Type B pancreatic cell (in vitro differentiated cells): ENCODE measurements at places on chromosomes 3 and 15.

- H3K27me3 ChIP-seq = no peaks in the 10 kb centered on the region
- no peak overlapping the region for H3K27ac ChIP-seq
- DNase-seq = no peak
- peaks cover 28% of the 10 kb centered on the region for H3K36me3 ChIP-seq
These were observed 26.3 kb downstream of the FAN1 start for GRCh38 chr15:30929982-30930381.

GRCh38 chr3:117556646-117557407 is 847.2 kb downstream of the TUSC7 start:
- H3K4me3 ChIP-seq = no peak overlapping the region
- H3K27me3 ChIP-seq = no peaks in the 10 kb centered on the region
- no peaks in the 10 kb centered on the region for H3K4me1 ChIP-seq
- no peak overlapping the region for H3K27ac ChIP-seq

DNA sequence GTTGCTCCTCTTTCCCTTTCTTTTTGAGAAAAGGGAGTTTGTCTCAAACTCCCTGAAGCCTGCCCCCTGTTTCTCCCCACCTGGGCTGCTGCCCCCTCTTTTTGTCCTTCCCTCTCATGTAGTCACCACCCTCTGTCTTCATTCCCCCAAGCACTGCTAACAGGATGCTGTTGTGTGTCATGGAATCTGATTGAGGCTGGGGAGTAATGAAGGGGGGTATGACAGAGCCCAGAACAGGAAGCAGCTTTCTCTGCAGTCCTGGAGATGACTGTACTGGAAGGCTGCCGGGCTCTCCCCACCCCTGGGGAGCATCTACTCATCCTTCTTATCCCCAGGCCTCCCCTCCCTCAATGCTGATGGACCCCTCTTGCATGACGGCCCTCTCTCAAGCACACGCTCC is 181.6 kb downstream of the ABHD5 start:
- no peak for DNase-seq
- H3K36me3 ChIP-seq = no peaks in the 10 kb centered on the region
- no peak overlapping the region for H3K4me3 ChIP-seq

- H3K36me3 ChIP-seq = no peaks in the 10 kb centered on the region
- DNase-seq = no peak
- no peak overlapping the region for H3K4me3 ChIP-seq
- no peaks in the 10 kb centered on the region for H3K4me1 ChIP-seq
- no peaks in the 10 kb centered on the region for H3K27me3 ChIP-seq
- no peak overlapping the region for H3K27ac ChIP-seq
These were observed 55.9 kb upstream of the MCTP2 start for GRCh38 chr15:94175420-94175819.

GRCh38 chr3:194313560-194314387 is 37.4 kb downstream of the CPN2 start:
- peaks cover 10% of the 10 kb centered on the region for H3K27me3 ChIP-seq
- peaks cover 14% of the 10 kb centered on the region for H3K36me3 ChIP-seq
- peak overlapping the region; percentile 88 for H3K4me3 ChIP-seq
- H3K4me1 ChIP-seq = peaks cover 50% of the 10 kb centered on the region

- peaks cover 10% of the 10 kb centered on the region for H3K27me3 ChIP-seq
- DNase-seq = no peak
- H3K4me3 ChIP-seq = peak overlapping the region; percentile 86
- H3K4me1 ChIP-seq = peaks cover 33% of the 10 kb centered on the region
- peak overlapping the region; percentile 40 for H3K27ac ChIP-seq
These were observed 1.5 kb upstream of the ARHGAP31 start for GRCh38 chr3:119292666-119293065.

DNA sequence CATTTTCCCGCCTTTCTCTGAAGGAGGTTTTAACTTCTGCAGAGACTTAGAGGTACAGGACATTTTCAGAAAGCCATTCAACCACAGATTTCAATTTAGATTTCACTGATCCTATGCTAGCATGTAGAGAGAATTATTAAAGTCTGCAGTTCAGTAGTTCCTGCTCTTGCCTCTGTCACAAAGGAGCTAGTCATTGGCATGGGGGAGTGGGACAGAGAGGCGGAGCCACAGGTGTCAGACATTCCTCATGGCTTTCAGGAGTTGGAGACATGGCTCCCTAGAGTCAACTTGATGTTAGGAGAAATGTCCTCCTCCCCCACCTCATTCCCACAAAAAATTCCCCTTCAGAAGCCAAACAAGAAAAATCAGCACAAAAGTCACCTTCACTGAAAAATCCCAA is 66.0 kb upstream of the SIAH2 start:
- H3K27ac ChIP-seq = no peak overlapping the region
- no peaks in the 10 kb centered on the region for H3K36me3 ChIP-seq
- H3K4me3 ChIP-seq = no peak overlapping the region
- no peaks in the 10 kb centered on the region for H3K4me1 ChIP-seq
- no peaks in the 10 kb centered on the region for H3K27me3 ChIP-seq

DNA sequence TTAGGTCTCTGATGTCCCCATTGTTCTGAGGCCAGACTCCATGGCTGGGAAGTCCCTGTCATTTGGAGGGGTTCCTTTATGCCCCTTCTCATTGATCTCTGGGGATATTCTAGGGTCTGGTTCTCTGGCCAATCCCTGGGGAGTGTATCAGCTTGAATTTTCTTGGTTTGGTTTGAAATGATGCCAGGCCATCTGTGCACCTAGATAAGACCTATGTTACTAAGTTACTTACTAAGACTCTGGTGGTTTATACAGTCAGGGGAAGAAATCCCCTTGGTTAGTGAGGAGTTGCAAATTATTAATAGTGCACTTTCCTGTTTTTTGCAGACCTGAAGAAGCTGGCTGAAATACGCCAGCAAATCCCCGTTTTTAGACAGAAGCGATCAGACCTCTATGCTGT is 20.3 kb downstream of the NIT2 start:
- no peak overlapping the region for H3K27ac ChIP-seq
- H3K4me3 ChIP-seq = no peak overlapping the region
- H3K27me3 ChIP-seq = no peaks in the 10 kb centered on the region
- no peak for DNase-seq
- peaks cover 29% of the 10 kb centered on the region for H3K36me3 ChIP-seq
- no peaks in the 10 kb centered on the region for H3K4me1 ChIP-seq

- H3K36me3 ChIP-seq = no peaks in the 10 kb centered on the region
- no peak overlapping the region for H3K4me3 ChIP-seq
These were observed 241.7 kb upstream of the MDFIC2 start for GRCh38 chr3:70554170-70554569.

DNA sequence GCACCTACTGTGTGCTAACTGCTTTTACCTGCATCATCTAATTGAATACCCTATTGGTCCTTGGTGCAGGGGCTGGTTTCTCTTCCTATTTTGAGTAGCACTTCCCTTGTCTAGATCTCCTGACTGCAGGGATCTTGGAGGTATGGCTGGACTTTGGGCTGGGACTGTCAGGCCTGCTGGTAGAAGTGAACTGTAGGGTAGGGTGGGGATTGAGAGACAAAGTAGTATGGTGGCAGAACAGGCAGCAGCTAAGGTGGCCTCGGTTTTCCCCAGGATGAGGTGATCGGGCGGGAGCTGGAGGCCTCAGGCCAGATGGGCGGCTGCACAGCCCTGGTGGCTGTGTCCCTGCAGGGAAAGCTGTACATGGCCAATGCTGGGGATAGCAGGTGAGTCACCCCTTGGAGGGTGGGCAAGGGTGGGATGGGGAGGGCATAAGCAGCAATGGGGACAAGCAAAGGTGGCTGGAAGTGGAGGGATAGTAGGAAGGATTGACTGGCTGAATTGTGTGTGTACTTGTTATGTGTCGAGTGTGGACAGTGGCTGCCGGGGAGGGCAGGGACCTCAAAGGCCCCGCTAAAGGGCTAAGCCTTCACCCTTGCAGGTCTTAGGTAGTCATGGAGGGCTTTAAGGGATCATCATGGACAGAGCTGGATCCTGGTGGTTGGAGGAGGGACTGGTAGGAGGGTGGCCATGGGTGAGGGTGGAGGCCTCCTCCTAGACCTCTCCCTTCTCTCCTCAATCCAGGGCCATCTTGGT is 2.0 kb downstream of the PPM1M start:
- peaks cover 7% of the 10 kb centered on the region for H3K36me3 ChIP-seq
- H3K27me3 ChIP-seq = peaks cover 8% of the 10 kb centered on the region
- H3K27ac ChIP-seq = peak overlapping the region; percentile 71
- DNase-seq = no peak
- H3K4me1 ChIP-seq = no peaks in the 10 kb centered on the region

DNA sequence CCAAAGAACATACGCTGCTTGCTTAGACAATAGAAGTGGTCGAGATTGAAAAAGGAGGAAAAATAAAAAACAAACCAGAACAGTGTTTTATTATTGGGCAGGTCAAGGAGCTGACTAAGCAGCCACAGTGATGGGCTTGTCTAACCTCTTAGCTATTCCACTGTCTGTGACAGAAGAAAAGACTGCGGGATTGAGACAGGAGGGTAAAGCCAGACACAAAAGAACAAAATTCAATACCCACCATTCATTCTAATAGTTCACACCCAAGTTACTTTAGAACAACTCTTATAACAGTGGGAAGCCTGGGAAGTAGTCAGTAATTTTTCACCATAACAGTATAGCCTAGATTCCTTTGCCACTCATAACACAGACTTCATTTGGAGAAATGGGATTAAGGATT is 435.4 kb downstream of the MFSD1 start:
- peaks cover 6% of the 10 kb centered on the region for H3K27me3 ChIP-seq
- H3K27ac ChIP-seq = no peak overlapping the region
- DNase-seq = no peak
- no peaks in the 10 kb centered on the region for H3K36me3 ChIP-seq
- no peak overlapping the region for H3K4me3 ChIP-seq
- H3K4me1 ChIP-seq = peaks cover 5% of the 10 kb centered on the region

- H3K27ac ChIP-seq = peak overlapping the region; percentile 37
- H3K27me3 ChIP-seq = no peaks in the 10 kb centered on the region
- H3K4me1 ChIP-seq = peaks cover 91% of the 10 kb centered on the region
- H3K4me3 ChIP-seq = peak overlapping the region; percentile 7
- H3K36me3 ChIP-seq = peaks cover 42% of the 10 kb centered on the region
- DNase-seq = no peak
These were observed 55.9 kb downstream of the VGLL4 start for GRCh38 chr3:11587766-11588165.

GRCh38 chr3:59257506-59257905 is 207.7 kb upstream of the CFAP20DC start:
- H3K4me1 ChIP-seq = no peaks in the 10 kb centered on the region
- H3K27me3 ChIP-seq = peaks cover 26% of the 10 kb centered on the region
- no peak overlapping the region for H3K4me3 ChIP-seq
- H3K36me3 ChIP-seq = no peaks in the 10 kb centered on the region

GRCh38 chr3:181880331-181880730 is 168.6 kb downstream of the SOX2 start:
- DNase-seq = no peak
- H3K27ac ChIP-seq = no peak overlapping the region
- H3K36me3 ChIP-seq = no peaks in the 10 kb centered on the region

DNA sequence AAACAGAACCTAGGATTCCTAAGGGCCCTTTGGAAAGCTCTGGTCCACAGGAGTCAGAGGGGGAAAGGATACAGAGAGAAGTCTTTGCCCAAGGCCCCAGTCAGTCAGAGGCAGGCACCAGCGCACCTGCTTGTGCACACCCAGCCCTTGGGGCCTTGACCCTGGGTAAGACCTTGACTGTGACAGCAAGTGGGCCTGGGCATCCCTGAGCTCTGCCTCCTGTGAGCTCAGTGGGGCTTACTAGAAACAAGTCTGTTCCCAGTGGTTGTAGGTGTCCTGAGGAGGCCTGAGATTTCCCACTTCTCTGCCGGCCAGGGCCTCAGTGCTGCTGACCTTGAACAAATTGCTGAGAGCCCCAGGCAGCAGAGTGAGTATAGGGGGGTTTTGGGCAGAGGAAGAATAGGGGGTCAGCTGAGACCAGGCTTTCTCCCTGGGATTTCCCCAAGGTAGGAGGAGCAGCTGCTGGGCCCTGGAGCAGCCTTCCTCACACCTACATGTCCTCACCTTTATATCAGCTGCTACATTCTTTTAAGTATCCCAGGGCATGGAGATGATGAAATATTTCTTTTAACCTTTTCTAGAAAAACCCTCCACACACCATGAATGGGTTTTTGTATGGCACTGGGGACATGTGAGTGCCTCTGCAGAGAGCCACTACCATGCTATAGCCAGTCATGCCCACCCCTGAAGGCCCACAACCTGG is 9.7 kb upstream of the DAG1 start:
- no peak overlapping the region for H3K4me3 ChIP-seq
- H3K27ac ChIP-seq = peak overlapping the region; percentile 93
- DNase-seq = no peak
- H3K4me1 ChIP-seq = peaks cover 32% of the 10 kb centered on the region

DNA sequence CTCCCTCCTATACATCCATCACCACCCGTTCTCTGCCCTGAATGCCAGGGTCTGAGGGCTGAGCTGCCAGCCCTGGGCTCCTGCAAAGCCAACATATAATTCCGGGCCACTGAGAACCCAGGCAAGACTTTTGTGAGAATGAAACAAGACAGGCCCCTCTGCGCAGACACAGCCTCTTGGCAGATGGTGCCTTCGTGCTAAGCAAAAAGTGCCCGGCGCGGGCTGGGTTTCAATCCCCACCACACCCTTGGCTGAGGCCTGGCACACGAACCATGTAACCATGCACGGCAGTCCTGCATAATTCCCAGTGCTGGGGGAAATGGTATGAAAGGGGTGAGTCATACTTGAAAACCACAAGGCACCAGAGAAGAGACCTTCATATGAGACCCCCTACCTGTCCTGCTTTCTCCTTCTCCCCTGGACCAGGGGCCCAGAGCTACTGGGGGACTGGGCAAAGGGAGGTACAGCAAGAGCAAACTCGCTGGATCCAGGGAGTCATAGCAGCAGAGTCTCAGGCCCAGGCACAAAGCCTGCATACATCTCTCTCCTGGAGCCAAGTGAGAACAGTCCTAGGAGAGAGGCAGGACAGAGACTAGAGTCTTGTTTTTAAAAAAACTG is 26.1 kb upstream of the LOXL1 start:
- no peaks in the 10 kb centered on the region for H3K36me3 ChIP-seq
- H3K4me3 ChIP-seq = no peak overlapping the region
- H3K27ac ChIP-seq = no peak overlapping the region
- DNase-seq = no peak

GRCh38 chr3:188775412-188775811 is 396.4 kb upstream of the TPRG1 start:
- no peak for DNase-seq
- H3K4me1 ChIP-seq = no peaks in the 10 kb centered on the region
- no peaks in the 10 kb centered on the region for H3K27me3 ChIP-seq

- no peak overlapping the region for H3K4me3 ChIP-seq
- H3K27ac ChIP-seq = no peak overlapping the region
- H3K36me3 ChIP-seq = no peaks in the 10 kb centered on the region
- H3K4me1 ChIP-seq = peaks cover 8% of the 10 kb centered on the region
These were observed 64.5 kb downstream of the MDFIC2 start for GRCh38 chr3:70247955-70248354.
